COR-L47 (cell line): ENCODE measurements at places on chromosomes 4 and X.

DNA sequence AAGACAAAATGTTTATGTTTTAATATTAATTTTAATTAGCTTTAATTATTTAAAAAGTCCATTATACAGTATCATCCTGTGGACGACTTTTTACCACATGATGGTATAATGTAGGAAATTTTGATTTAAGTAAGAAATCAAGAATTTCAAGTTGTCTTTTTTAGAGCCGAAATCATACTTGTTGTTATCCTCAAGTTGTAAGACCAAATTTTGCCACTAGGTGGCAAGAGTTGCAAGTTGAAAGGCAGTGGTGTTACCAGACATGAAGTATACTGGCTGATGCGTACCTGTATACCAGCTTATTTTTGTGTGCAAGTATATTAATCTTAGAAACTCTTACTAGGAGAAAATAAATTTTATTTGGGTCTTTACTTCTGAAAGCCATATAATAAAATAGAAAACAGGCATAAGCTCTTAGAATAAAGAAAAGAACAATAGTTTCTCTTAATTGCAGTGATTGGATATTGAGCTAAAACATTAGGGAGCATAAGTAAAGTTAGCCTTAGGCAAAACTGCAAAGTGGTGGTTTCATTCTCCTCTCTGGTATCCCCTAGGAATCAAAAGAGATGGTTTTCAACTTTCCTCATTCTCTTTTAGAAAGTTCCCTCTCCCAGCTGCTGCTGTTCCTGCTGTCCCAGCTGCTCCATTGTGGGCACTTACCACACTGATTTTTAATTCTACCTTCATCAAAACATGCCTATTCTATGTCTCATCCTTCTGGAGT, 118.0 kb upstream of the WDFY3 start:
- peak; percentile 60 for DNase-seq

DNA sequence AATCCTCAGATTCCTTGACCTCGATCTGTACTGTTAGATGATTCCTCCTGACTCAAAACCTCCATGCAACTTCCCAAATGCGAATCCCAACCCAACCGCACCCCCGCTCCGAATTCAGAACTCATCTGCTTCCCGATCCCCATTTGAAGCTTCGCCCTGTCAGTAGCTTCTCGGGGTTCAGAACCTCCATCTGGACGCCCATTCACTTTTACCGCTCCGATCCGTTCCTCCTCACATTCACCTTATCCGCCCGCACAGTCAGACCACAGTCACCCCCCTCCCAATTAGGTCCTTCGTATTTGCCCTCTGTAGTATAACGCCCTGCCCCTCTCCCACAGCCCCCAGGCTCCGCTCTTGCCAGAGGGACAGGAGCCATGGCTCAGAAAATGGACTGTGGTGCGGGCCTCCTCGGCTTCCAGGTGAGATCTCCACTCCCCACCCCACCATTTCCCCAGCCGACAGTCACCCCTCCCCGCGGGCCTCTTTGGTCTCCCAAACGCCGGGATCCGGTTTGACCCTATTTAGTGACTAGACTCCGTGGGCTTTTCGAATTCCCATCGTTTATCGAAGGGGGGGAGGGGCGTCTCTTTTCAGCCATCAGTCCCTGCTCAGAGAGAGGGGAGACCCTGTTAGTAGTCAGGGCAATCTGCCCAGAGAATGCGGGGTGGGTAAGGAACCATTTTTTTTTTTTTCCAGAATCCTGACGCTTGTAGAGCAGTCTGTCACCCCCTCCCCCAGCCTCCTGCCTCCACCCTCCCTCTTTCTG, 691 bp downstream of the MAGED1 start:
- peak; percentile 21 for DNase-seq

- DNase-seq, result no peak
These were observed 83.2 kb downstream of the FUNDC1 start for GRCh38 chrX:44459501-44459900.

- DNase-seq, result no peak
These were observed 3.9 kb upstream of the TIFA start for GRCh38 chr4:112289407-112290253.

DNA sequence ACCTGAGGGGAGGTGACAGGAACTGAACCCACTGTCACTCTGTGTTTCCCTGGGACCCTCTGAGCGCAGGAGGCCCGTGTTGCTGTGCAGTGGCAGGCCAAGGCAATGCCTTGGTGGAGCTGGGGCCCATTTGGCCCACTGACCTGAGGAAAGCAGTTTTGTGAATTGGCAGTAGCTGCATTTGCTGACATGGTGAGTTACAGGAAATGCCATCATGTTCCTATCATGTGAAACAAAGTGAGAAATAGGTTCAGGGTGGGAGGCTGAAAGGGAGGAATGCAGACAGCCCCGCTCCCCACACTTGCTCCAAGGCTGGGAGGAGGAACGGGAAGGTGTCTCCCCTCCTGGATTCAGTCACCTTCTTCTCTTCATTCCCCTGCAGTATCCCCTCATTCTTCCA, 146.1 kb downstream of the PTTG2 start:
- DNase-seq, result no peak

GRCh38 chrX:721354-721753, 90.8 kb downstream of the SHOX start:
- no peak for DNase-seq

GRCh38 chr4:168124008-168124641, 31.8 kb downstream of the ANXA10 start:
- DNase-seq, result no peak

- peak; percentile 31 for DNase-seq
These were observed 59.8 kb downstream of the PTCHD1 start for GRCh38 chrX:23394421-23394820.

DNA sequence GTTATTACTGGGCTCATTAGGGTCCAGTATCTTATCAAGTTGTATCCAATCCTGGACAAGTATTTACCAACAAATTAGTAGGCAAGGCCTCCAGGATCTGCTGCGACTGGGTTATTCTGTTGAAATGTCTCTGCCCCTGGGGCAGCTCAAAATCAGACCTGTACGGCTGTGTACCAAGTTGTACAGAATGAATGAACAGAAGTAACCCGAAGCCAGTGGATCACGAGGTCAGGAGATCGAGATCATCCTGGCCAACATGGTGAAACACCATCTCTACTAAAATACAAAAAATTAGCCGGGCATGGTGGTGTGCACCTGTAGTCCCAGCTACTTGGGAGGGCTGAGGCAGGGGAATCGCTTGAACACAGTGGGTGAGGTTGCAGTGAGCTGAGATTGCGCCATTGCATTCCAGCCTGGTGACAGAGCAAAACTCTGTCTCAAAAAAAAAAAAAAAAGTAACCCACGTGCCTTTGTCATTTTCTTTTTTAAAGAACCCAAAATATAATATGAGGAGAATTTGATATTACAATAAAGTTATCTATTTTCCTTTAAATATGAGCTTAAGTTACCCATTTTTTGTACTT, 127.3 kb downstream of the CBR4 start:
- DNase-seq, result no peak

DNA sequence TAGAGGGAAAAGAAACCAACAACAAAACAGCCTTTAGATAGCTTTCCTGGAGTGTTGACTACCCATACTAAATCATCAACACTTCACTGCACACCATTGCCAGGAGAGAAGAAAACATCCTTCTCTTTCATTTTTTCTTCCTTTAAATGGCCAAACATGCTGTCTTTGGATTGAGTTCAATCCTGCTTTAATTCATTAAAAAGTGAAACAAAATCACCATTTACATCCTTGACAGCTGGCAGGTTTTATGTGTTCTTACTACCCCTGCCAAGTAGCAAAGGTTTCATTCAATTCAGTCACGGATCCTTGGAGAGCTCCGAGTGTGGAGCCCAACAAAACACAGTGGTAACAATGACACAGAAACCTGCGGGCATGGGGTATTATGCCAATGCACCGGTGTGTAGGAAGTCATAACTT, 568.3 kb downstream of the ANKRD50 start:
- DNase-seq, result no peak

DNA sequence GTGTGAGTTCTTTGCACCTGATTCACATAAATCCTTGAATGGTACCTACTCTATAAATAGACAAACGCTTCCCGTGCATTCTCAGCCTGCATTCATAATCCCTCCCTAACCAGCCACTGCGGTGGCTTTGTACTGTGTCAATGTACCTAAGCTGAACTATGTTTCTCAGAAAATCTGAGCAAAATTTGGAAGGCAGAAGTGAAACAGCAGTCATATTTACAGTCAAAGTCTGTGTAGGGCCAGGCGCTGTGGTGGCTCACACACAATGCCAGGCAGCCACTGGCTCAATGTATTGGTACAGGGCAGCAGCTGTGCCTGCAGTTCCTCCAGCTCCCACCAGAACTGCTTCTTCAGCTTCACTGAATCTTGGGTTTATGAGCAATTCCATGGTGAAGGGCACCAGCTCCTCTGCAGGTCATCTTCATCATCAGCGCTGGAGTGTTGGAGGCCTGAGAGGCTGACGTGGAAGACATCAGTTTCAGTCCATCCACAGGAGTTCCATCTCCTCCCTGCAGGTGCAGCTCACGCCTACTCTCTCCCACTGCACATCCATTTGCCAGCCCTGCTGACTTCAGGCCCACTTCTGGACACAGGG, 32.3 kb upstream of the IRF2 start:
- DNase-seq, result no peak

GRCh38 chrX:115531818-115532403, 29.1 kb upstream of the PLS3 start:
- no peak for DNase-seq

DNA sequence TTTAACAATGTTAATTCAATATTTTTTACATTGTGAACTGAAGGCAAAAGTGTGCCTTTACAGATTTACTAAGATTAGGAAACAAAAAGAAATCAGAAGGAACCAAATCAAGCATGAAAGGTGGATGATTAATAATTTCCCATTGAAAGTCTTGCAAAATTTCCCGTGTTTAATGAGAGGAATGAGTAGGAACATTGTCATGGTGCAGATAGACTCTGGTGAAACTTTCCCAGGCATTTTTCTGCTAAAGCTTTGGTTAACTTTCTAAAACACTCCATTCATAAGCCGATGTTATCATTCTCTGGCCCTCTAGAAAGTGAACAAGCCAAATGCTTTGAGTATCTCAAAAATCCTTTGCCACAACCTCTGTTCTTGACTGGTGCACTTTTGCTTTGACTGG, 1522.8 kb upstream of the PABPC4L start:
- no peak for DNase-seq

GRCh38 chr4:100823993-100824323, 306.1 kb upstream of the EMCN start:
- no peak for DNase-seq

DNA sequence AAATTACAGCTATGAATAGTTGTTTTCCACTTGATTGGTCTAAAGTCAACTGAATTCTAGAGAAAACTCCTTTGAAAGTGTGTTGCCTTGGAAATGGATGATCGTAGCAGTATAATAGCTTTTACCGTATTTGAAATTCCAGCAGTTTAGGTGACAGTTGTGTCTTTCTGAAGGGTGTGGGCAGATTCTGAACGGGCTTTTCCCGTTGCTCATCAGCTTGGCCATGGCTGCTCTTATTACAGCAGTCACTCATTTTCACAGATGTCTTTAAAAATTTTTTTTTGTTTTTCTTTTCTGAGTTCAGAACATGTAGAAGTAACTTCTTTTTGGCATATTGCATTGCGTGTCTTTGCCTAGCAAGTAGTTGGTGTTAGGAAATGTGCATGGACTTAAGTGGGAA, 69.6 kb upstream of the SLC4A4 start:
- DNase-seq, result no peak

- no peak for DNase-seq
These were observed 54.4 kb downstream of the FAT1 start for GRCh38 chr4:186669159-186669731.

DNA sequence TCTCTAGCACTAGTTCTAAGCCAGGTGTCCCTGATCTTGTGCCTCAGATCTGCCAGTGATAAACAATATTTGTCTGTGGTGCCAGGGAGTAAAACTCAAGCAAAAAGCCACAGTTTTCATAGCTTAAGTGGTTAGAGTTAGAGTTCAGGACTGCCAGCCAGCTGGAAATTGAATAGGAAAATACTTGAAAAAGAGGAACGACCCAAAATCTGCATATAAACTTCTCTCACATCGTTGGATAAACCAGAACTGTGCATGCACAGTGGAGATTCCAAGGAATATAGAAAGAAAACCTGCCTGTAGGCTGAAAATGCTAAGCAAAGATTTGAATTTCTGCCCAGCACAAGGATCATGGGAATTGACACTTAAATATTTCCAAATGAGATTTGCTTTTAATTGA, 35.0 kb upstream of the GNPDA2 start:
- no peak for DNase-seq

DNA sequence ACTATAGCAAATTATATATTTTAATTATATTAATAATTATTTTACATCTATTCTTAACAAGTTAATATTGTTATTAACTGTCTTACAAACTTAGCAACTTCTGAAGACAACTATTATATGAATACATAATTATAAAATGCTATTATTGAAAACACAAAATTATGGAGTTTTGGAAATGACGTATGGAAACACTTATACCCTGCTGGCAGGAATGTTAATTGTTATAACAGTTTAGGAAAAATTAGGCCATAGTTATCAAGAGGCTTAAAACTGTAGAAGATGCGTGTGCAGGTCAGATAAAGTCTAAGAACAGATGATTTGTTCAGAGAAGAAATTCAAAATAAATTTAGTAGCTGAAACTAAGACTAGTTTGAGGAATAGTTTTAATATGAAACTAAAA, 211.7 kb downstream of the FAT4 start:
- no peak for DNase-seq

GRCh38 chr4:79852305-79852730, 220.7 kb downstream of the ANTXR2 start:
- DNase-seq, result no peak

GRCh38 chr4:138894011-138894410, 121.6 kb upstream of the NOCT start:
- DNase-seq, result no peak

DNA sequence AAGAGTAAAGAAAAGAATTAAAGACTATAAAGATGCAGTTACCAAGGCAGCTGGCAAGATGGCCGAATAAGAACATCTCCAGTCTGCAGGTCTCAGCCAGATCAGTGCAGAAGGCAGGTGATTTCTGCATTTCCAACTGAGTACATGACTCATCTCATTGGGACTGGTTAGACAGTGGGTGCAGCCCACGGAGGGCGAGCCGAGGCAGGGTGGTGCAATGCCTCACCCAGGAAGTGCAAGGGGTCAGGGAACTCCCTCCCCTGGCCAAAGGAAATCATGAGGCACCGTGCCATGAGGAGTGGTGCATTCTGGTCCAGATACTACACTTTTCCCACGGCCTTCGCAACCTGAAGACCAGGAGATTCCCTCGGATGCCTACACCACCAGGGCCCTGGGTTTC, 20.5 kb downstream of the SPIN4 start:
- DNase-seq, result no peak
